Stimulated activated CD4-positive, alpha-beta T cell treated with anti-CD3 and anti-CD28 coated beads, Interleukin-1b, Interleukin-23, amount 100 ng/mL, for 48 hours (primary cell): ENCODE measurements at places on chromosomes 3 and 15.

GRCh38 chr3:93931597-93932229 lies 42.0 kb downstream of the PROS1 start:
- no peak for DNase-seq

DNA sequence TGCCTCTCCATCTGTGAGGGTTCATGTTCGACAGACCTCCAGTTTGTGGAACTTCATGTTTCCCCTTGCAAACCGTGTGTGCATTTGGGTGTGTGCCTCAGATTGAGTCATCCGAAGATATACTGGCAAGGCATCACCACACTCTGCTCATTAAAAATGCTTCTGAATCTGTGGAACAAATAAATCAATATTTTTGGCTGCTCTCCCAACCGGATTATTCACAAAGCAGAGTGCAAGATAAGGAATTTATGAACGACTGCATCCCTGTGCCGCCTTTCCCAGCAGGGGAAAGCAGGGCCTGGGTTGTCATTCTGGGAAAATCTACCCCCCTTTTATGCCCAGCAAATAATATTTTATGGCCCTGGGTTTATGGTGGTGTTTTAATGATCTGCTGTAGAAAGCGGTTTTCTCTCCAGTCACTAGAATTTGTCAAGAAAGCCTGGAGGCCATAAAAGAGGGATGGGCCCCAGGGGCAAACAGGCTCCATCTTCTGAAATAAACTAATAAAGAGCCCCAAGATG lies 4.2 kb upstream of the WNT5A start:
- DNase-seq, result no peak

DNA sequence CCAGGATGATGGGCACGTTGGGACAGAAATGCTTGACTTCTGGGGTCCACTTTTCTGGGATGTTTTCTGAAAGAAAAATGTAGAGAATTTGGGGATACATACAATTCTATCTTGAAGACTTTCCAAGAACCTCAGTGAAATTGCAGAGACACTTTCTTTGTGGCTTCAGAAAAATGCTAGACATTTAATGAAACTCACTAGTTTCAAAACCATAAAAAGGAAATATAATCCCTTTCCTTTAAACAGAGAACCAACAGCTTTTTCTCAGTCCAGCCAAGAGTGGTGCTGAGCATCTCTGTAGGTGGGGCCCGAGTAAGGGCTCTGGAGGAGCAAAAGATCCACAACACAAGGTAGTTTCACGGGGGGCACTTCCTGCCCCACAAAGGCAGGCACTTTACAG lies 4.4 kb upstream of the GPX1 start:
- DNase-seq, result no peak

- DNase-seq, result no peak
Measured at GRCh38 chr15:76160426-76161152, 100.8 kb downstream of the TMEM266 start.

GRCh38 chr15:61088675-61089074 lies 140.4 kb downstream of the RORA start:
- no peak for DNase-seq

DNA sequence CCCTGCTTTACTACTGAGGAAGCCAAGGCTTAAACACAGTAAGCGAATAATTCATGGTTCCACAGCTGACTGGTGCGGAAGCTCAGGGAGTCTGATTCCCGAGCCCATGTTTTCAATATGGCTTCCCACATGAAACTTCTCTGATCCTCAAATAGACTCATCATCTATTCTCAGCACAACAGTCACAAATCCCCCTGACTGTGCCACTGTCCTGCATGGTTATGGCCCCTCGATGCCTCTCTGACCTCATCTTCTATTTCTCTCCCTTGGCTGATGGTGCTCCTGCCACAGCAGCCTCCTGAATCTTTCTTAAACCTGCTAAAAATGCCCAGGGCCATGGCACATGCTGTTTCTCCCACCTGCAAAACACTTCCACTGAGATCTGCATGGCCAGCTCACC lies 43.2 kb downstream of the SRGAP3 start:
- DNase-seq, result no peak

GRCh38 chr3:42763021-42763420 lies 10.0 kb downstream of the CCDC13 start:
- DNase-seq, result no peak

GRCh38 chr3:195401943-195402342 lies 40.9 kb downstream of the ACAP2 start:
- DNase-seq, result no peak

DNA sequence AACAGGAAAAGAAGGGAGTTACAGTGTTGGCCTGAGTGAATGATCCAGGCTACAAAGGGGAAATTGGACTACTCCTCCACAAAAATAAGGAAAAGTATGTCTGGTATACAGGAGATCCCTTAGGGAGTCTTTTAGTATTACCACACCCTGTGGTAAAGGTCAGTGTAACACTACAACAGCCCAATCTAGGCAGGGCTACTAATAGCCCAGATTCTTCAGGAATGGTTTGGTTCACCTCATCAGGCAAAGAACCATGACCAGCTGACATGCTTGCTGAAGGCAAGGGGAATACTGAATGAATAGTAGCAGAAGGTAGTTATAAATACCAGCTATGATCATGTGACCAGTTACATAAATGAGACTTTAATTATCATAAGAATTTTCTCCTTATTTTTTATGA lies 372.6 kb upstream of the ATP11B start:
- DNase-seq, result no peak

- DNase-seq, result no peak
Measured at GRCh38 chr15:72489943-72490554, 15.9 kb downstream of the ARIH1 start.

GRCh38 chr3:39971559-39972031 lies 162.2 kb downstream of the MYRIP start:
- DNase-seq, result no peak

- peak; percentile 76 for DNase-seq
Measured at GRCh38 chr3:64030741-64031140, 7.4 kb upstream of the PSMD6 start.

GRCh38 chr15:37394402-37395099 lies 294.2 kb upstream of the MEIS2 start:
- no peak for DNase-seq

DNA sequence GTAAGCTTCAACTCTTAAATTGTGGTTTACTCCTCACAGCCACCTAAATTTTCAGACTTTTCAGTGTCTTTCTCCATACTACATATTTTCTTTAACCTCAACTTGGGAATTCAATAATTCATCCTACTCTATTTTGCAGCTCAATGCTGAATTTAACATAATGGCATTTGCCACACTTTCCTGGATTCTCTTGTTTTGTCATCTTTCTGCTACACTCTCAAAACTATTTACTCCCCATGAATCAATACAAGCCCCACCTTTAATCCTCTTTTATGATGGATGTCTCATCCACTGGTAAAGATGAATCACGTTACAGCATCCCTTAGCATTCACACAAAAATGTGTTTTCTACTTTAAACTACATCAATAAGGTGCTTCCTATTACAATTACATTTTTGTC lies 19.6 kb upstream of the CHMP2B start:
- DNase-seq, result no peak

DNA sequence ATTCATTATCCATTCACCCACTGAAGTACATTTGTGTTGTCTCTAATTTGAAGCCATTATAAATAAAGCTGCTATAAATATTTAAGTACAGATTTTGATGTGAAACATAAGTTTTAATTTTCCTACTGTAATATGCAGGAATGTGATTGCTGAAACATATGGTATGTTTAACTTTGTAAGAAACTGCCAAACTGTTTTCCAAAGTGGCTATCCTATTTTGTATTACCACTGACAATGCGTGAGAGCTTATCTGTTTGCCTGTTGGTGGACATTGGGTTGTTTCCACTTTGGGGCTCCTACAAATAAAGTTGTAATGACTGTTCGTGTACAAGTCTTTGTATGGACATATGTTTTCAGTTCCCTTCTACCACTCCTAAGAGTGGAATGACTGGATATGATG lies 2.5 kb downstream of the WDR93 start:
- no peak for DNase-seq

- DNase-seq, result no peak
Measured at GRCh38 chr15:57321973-57322601, 54.2 kb upstream of the CGNL1 start.

- no peak for DNase-seq
Measured at GRCh38 chr3:149055575-149055974, 30.8 kb downstream of the HLTF start.

DNA sequence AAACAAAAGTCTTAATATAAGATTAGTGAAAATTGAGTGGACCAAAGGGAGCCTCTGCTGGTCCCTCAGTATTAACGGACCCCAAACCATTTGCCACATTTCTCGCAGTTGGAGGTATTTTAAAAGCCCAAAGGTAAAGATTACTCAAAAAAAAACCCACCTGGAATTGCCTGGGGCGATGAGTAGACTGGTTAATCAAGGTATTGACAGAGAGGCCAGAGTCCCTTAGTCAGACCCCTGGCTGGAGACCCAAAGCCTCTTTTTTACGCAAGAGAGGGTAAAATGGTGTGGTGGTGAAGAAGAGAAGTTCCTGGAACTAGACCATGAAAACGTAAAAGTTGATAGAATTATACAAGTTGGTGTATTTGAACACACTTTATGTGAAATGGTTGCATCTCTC lies 137.2 kb downstream of the IMPG2 start:
- DNase-seq, result no peak

DNA sequence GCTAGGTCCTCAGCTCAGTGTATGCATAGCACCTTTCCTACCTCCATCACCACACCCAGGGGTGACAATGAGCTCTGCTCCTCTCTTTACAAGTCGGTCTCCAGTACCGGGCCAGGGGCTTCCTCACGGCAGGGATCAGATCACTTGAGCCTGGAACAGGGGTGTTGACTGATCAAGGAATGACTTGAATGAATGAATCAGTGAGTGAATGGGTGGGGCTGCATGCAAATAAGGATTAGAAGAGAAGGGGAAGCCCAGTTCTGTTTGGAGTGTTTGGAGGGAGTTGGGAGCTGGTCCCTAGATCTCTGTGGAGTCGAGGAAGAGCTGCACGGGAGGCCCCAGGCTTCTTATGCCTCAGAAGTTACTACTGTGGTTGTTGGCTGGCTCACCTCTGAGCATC lies 87.0 kb downstream of the TMEM266 start:
- DNase-seq, result no peak

GRCh38 chr15:47975427-47975826 lies 145.4 kb upstream of the SLC24A5 start:
- no peak for DNase-seq

DNA sequence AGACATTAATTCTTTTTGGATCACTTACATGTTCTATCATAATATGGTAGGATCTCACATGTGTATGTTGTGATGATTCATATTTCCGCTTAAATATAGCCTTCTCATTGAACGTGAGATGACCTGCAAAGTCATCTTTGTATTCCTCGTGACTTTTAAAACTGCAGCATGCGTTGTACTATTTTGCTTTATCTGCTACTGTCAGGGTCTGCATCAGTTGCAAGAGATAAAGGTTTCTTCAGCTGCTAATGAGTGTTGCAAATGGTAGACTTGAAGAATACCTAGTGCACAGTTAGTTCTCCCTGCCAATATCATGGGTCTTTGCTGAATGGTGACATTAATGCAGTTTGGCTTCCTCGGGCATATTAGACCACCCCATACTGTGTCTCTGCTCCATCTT lies 31.8 kb downstream of the REC114 start:
- no peak for DNase-seq
